ENCODE measurements at places on chromosomes 6 and 20.
A peak's percentile ranks its signal among the peaks of the same experiment; 100 is the strongest.

DNA sequence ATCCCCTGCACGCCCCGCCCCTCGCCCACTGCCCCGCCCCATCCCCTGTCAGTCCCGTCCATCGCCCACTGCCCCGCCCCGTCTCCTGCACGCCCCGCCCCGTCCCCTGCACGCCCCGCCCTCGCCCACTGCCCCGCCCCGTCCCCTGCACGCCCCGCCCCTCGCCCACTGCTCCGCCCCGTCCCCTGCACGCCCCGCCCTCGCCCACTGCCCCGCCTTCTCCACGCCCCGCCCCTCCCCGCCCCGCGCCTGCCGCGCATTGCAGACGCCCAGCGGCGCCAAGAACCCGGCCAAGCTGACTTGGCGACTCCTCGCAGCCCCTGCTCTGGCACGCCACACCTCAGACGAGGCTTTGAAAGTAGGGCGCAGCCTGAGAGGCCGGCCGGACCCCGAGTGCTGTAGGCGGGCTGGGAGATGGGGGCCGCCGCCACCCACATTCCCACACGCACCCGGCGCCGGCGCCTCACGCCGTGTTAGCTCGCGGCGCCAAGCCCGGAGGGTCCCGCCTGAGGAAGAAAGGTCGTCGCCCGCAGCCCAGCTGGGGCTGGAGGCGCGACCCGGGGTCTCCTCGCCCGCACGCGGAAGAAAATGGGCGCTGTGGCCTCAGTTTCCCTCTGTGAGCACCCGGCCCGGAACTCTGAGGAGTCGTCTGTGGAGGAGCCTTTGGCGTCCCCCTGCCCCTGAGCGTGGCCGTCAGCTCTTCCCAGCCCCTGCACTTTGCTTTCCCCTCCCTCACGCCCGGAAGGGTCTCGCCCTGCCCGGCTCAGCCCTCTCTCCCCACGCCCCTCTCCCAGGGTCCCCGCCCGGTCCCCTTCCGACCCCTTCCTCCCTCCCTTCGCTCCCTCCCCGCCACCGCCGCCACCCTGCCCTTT is at the start of gene RAD21L1:
Gene RAD21L1 (plus strand): TSS at position 262 of the 872 bp plus-strand sequence. CDS start 2,410 bp downstream, outside the sequence.
- DNase-seq = peak; percentile 79

GRCh38 chr20:7272512-7272911 is 505.0 kb downstream of the BMP2 start:
- no peak for DNase-seq

DNA sequence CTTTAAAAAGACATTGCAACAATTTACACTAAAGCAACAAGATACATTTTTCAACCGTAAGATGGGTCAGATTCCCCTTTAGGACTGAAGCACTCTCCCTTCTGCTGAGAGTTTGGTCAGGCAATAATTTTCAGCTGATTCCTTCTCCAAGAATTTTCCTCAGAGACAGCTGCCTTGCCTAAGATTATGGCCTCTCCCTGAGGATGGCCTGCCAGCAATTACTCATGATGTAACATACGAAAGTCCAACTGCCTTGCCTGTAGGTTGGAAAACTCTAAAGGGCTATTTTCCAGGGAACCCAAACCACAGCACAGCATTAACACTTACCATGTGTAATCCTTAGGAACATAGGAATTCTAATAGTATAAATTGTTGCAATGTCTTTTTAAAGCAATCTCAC is 229.1 kb upstream of the FLRT3 start:
- no peak for DNase-seq

- DNase-seq = no peak
Measured at GRCh38 chr20:50691573-50692551, 520 bp upstream of the RIPOR3 start.

DNA sequence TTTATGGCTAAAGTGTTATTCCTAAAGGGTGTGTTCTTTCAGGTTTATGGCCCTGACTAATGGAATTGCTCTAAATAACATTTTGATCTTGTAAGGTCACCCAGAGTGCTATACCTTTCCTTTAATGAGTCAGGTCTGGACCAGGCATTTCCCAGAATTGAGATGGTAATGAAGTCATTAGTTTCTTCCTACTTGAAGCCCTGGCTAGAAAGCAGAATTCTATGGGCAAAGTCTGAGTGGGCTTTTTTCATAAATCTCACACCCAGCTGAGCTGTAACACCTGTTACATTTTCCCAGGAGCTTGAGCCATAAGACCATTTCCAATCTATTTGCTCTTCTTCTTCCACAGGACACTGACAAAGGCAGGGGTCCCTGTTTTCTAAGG is 122.0 kb upstream of the ID4 start:
- no peak for DNase-seq

All from activated T-cell treated with anti-CD3 and anti-CD28 coated beads, Interleukin-2, amount 50 U/mL, for 72 hours (primary cell).